ENCODE measurements at places on chromosomes 7 and 10.

DNA sequence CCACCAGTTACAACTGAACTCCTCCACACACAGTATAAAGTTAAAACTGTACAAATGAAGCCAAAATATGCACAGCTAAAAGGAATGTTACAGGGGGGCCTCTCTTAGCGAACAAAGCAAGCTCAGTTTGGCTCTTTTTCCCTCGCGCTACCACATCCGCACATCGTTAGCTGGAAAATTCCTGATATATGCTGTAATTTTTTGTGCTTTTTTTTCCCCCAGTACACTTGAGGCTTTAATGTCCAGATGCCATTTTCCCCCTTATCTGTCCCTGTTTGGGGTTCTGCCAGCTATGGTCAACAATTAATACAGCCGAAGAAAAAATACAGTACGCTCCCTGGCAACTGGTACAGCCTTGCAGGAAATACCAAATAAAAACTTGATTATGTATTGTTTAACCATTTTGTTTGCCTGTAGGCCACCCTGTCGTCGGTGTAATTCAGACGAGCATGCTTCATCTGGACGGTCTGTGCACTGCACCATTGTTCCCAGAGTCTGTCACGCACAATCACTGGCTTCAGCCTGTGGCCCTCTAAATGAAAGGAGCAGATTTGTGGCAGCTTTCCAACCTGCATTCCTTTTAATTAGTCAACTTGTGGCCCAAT is 108.1 kb upstream of the FAM133B start:
- no peak for DNase-seq

DNA sequence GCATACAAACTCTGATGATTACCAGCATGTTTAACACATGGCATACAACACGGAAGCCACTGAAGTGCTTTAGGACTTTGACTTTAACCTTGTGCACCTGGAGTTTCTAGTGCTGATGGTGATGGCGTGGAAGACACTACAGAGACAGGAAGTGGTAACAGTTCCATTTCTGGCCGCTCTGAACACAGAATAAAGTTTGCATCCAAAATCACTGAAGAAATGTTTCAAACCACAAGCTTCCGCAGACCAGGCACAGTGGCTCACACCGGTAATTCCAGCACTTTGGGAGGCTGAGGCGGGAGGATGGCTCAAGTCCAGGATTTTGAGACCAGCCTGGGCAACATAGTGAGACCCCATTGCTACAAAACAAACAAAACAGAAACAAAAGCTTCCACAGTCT is 40.3 kb upstream of the TNPO3 start:
- no peak for DNase-seq

- DNase-seq, result no peak
Observed at GRCh38 chr10:127755753-127756152, 18.8 kb downstream of the FOXI2 start.

DNA sequence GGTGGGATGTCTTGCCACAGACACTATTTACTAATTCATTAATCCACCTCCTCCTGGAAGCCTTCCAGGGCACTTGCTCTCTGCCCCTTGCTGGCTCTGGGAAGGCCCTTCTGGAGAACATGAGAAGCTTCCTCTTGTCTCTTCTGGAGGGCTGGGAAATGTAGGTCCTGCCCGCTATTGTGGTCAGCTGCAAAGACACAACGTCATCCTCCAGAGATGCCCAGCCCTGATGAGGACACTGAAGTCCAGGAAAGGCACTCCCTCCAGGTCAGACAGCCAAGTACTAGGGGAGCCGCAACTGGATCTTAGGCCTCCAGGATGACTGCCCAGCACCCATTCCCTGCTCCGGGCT is 9.6 kb upstream of the TACR2 start:
- DNase-seq, result no peak

- DNase-seq, result no peak
Observed at GRCh38 chr7:40808378-40808942, 673.7 kb downstream of the SUGCT start.
